ENCODE measurements at places on chromosomes 7 and 10. TPM values are rescaled to one million over a fixed set of nuclear protein-coding genes. Genes with fewer than 3 reads are reported as not detected.

Gene OR13A1
- total RNA-seq, result not detected

- no peaks in the 10 kb centered on the region for H3K27me3 ChIP-seq
- peaks cover 12% of the 10 kb centered on the region for H3K4me1 ChIP-seq
- no peaks in the 10 kb centered on the region for H3K36me3 ChIP-seq
- peak overlapping the region; percentile 46 for H3K27ac ChIP-seq
Measured at GRCh38 chr10:91883549-91884444, 25.5 kb downstream of the FGFBP3 start.

DNA sequence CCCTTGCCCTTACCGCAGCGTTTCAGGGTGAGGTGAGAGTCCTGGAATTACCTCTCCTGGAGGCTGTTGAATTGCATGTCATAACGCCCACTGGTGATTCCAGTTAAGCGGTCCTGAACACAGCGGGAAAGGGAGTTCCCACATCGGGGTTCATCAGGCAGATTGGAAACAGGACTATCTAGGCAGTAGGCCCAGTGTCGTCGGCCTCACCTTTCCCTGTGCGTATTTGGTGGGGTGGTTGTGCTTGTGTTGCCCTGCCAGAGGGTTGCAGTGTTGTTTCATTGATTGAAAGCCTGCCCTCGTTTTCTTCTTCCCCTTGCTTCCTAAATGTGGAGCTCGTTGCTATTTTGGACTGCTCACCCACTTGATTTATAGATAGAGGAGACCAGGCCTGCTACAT lies 10.6 kb upstream of the SUN1 start:
- H3K27ac ChIP-seq, result peak overlapping the region; percentile 96
- no peaks in the 10 kb centered on the region for H3K27me3 ChIP-seq
- H3K36me3 ChIP-seq, result no peaks in the 10 kb centered on the region
- no peak overlapping the region for H3K4me3 ChIP-seq

DNA sequence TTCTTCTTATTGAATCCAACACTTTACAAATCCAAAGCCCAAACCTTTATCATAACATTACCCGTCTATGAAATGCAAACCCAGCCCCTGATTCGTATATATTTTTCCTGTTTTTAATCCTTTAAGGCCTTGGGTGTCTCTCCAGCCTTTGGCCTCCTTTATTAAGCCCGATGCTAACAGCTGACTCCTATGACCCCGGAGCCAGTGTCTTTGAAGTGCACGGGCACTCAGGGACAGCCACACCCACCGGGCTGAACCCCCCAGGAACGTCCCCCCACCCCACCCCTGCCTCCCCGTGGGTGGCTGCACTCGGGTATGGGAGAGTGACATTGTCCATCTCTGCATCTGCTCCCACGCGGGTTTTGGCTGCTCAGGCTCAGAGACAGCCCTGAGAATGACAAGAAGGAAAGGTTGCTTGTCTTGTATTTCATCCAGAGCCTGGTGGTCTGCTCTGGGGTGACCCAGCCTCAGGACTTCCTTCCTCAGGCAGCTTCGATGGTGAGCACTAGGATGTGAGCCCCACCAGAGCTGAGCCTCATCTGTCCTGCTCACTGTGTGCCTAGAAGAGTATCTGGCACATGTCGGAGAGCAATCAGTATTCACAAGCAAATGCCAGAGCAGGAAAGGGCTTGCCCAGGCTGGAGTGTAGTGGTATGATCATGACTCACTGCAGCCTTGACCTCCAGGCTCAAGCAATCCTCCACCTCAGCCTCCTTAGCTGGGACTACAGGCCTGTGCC lies 210.4 kb downstream of the SKIDA1 start:
- H3K27ac ChIP-seq, result no peak overlapping the region
- no peak overlapping the region for H3K4me3 ChIP-seq
- no peaks in the 10 kb centered on the region for H3K27me3 ChIP-seq

DNA sequence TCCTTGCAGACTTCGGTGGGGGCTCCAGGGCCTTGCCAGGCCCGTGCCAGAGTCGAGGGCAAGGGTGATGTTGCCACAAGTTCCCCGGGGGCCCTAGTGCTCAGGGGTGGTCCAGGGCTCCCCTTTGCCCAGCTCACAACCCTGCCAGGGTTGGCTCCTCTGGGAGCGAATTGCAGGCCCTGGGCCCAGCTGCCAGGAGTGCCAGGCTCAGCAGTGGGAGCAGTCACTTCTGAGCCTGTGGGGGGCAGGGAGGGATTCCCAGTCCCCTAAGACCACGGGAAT lies 43.8 kb downstream of the TCERG1L start:
- no peak overlapping the region for H3K27ac ChIP-seq
- no peaks in the 10 kb centered on the region for H3K36me3 ChIP-seq
- no peak for DNase-seq
- H3K27me3 ChIP-seq, result no peaks in the 10 kb centered on the region

- no peaks in the 10 kb centered on the region for H3K27me3 ChIP-seq
- no peak for DNase-seq
- no peak overlapping the region for H3K27ac ChIP-seq
- no peak overlapping the region for H3K4me3 ChIP-seq
- no peaks in the 10 kb centered on the region for H3K4me1 ChIP-seq
Measured at GRCh38 chr7:98520356-98520951, 96.6 kb upstream of the NPTX2 start.

DNA sequence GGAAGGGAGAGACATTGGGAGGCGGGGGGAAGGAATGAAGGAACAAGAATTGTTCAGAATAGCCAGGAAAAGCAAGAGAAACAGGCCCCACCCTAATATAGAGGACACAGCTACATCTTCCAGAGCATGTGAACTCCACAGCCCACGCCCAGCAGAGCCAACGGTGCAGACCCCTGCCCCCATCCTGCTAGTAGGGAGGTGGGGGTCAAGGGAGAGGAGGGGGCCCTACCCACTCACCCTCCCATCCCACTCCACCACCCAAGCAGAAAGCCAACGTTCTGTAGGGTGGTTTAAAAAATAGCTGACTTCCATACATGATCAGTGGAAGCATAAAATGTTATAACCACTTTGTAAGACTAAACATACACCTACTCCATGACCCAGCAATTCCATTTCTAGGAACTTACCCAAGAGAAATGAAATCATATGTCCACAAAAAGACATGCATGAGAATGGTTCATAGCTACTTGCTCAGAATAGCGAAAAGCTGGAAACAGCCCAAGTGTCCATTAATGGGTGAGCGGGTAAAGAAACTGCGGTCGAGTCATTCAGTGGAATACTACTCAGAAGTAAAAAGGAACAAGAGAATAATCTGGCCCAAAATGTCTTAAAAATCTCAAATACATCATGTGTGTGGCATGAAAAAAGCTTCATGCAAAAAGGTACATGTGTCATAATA lies 31.8 kb downstream of the CTBP2 start:
- DNase-seq, result no peak
- peaks cover 82% of the 10 kb centered on the region for H3K4me1 ChIP-seq
- H3K27ac ChIP-seq, result peak overlapping the region; percentile 98
